CD4-positive, alpha-beta memory T cell (primary cell): ENCODE measurements at places on chromosomes 3 and 15. TPM values are rescaled to one million over a fixed set of nuclear protein-coding genes. Genes with fewer than 3 reads are reported as not detected.

DNA sequence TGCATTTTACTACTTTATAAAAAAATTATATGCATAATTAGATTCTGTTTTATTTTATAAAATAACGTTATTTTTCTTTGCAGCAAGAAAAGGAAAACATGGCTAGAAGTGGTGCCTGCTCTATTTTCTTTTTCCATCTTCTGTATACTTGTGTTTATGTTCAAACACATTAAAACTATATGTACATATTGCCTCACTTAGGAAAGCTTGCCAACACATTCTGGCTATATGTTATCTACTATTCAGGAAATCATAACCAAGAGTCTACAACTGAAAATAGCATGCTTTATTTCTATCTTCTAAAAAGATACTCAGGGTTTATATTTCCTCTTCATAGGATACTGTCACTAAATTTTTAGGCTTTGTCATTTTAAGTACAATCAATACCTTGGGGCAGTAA is 90.2 kb upstream of the KCNMB2 start:
- H3K36me3 ChIP-seq, result no peaks in the 10 kb centered on the region
- DNase-seq, result no peak
- H3K27me3 ChIP-seq, result no peaks in the 10 kb centered on the region
- no peak overlapping the region for H3K4me3 ChIP-seq
- no peak overlapping the region for H3K27ac ChIP-seq
- H3K4me1 ChIP-seq, result no peaks in the 10 kb centered on the region

DNA sequence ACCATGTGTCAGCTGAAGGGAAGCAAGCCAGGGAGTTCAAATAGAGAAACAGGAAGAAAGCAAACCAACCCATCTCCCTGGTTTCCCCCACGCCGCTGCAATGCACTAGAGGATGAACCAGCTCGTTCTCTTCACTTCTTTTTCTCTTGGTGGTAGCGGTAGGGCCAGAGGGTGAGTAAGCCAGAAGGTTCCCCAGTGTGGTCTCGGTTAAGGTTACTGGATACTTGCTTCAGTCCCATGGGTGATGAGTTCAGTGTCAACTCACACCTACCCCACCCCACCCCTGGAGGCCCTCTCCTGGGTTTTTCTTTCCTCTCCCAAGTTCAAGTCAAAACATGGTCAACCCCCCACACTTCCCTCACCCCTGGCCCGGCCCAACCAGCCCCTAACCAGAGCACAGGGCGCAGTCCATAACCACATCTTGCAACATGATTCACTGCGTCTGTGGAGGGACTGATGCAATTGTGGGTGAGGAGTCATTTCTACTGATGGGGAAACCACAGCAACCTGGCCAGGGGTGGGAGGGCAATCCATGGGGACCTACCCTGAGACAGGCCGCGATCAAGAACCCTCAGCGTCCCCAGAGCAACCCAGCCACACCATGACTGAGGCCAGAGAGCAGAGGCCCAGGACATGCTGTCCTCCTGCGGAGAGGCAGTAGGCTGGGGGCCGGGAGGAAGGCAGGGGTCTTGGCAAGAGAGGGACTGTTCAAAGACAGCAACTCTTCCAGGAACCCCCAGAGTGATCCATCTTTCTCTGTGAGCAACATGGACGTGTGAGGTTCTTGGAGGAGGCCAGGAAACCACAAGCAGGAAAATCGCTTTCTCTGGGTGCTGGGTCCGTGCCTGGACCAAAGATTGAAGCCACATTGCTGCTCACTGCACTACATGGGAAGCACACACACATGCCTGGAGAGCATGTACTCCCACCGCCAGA is 276.6 kb downstream of the UACA start:
- no peaks in the 10 kb centered on the region for H3K36me3 ChIP-seq
- DNase-seq, result peak; percentile 21
- H3K27me3 ChIP-seq, result no peaks in the 10 kb centered on the region
- H3K27ac ChIP-seq, result no peak overlapping the region
- peaks cover 51% of the 10 kb centered on the region for H3K4me1 ChIP-seq

GRCh38 chr15:99703603-99704443 is 29.4 kb downstream of the LYSMD4 start:
- H3K27me3 ChIP-seq, result no peaks in the 10 kb centered on the region
- H3K4me1 ChIP-seq, result peaks cover 18% of the 10 kb centered on the region
- DNase-seq, result peak; percentile 26
- H3K27ac ChIP-seq, result no peak overlapping the region

- peaks cover 77% of the 10 kb centered on the region for H3K4me1 ChIP-seq
- no peaks in the 10 kb centered on the region for H3K27me3 ChIP-seq
- no peak for DNase-seq
Observed at GRCh38 chr15:68061602-68062001, 7.5 kb downstream of the PIAS1 start.

Gene HTR3C
- polyA plus RNA-seq, result not detected

Gene ARMC8
- polyA plus RNA-seq, result 53.4 TPM

Gene FETUB
- polyA plus RNA-seq, result not detected

Gene KBTBD8
- 5.9 TPM for polyA plus RNA-seq

DNA sequence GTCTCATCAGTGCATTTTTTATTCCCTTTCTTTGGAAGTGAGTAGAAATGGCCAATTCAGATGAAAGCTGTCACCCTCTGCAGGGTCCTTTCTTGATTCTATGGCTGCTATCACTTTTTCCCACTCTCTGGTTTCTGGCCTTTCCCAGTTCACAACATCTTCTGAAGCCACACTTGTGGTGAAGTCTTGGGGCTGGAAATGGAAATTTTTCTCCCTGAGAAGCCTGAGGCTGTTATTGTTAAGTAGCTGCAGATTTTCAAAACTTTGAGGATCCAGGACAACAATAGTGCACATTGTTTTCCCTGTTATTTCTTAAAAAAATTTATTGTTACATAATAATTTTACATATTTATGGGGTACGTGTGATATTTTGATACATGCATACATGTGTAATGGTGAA is 250.3 kb upstream of the RASGRP1 start:
- no peak overlapping the region for H3K4me3 ChIP-seq
- DNase-seq, result no peak
- no peaks in the 10 kb centered on the region for H3K4me1 ChIP-seq

Gene TGM5
- polyA plus RNA-seq, result not detected

DNA sequence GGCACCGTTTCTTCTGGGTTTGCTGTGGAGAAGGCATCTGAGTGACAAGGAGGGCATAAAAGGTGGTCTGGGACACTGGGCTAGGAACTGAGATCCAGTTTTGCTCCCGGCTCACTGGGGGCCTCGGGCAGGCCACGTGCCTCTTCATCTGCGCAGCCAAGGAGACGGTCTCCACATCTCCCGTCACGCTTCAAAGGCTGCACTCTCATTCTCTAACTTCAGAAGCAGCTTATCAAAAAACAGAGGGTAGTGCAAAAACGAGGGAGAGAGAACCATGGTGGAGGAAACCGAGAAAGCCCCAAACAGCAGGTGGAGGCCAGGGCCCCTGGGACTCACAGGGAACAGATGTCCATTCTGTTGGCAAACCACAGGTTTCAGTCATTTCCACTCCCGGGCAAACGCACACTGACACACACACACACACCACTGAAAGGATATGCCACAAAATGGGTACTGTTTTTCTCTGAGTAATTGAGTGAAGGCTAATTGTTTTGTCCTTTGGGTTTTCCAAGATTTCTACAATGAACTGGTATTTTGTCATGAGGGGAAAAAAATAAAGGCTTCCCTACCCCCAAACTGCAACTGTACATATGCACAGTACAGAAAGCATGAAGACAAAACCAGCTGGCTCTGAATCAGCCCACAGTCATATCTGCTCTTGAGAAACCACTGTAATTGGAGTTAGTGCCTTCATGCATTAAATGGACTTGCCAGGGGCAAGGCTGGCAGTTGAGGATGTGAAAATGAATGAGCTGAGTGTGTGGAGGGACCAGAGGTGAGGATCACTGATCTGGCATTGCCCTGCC is 71.9 kb downstream of the MGLL start:
- no peak overlapping the region for H3K4me3 ChIP-seq
- H3K27me3 ChIP-seq, result no peaks in the 10 kb centered on the region
- H3K27ac ChIP-seq, result no peak overlapping the region

DNA sequence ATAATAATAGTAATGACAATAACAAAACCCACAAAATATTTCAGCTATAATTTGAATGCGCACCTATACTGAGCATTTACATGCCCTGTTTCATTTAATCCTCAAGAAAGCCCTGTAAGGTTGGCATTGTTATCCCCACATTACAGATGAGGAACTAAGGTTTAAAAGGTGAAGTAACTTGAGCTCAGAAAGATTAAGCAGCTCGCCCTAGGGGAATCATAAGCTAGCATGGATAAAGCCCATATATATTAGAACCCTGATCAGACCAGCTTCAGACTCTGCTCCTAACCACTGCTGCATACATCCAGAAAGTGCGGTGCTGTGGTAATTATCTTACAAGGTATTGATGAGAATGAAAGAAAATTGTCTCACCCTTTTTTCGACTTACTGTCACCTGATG is 141.1 kb upstream of the CGNL1 start:
- no peaks in the 10 kb centered on the region for H3K27me3 ChIP-seq
- no peak for DNase-seq
- H3K27ac ChIP-seq, result no peak overlapping the region
- no peaks in the 10 kb centered on the region for H3K4me1 ChIP-seq

GRCh38 chr3:56711344-56711743 is 28.3 kb upstream of the TASOR start:
- H3K4me1 ChIP-seq, result no peaks in the 10 kb centered on the region
- no peak for DNase-seq
- H3K27me3 ChIP-seq, result no peaks in the 10 kb centered on the region
- H3K4me3 ChIP-seq, result no peak overlapping the region
- H3K36me3 ChIP-seq, result no peaks in the 10 kb centered on the region

DNA sequence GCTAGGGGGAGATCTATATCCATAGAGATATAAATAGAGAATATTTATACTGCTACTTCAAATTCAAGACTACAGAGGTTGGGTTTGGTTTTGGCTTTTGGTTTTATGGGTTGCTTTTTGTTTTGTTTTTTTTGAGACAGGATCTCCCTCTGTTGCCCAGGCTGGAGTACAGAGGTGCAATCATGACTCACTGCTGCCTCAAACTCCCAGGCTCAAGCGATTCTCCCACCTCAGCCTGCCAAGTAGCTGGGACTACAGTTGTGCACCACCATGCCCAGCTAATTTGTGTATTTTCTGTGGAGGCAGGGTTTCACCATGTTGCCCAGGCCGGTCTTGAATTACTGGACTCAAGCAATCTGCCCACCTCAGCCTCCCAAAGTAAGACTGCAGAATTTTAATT is 3.9 kb upstream of the UBL7 start:
- no peak overlapping the region for H3K27ac ChIP-seq
- H3K27me3 ChIP-seq, result no peaks in the 10 kb centered on the region
- H3K36me3 ChIP-seq, result no peaks in the 10 kb centered on the region

DNA sequence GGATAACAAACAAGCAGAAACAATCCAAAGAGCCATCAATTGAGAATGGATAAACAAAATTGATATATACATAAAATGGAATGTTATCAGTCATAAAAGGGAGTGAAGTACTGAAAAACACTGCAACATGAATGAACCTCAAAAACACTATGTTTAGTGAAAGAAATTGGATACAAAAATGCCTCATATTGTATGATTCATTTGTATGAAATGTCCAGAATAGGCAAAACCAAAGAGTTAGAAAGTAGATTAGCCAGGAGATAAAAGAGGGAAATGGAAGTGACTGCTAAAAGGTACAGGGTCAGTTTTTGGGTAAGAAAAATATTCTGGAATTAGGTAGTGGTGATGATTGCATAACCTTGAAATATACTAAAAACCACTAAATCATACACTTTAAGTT is 9.8 kb upstream of the SLC25A36 start:
- H3K36me3 ChIP-seq, result no peaks in the 10 kb centered on the region
- H3K27me3 ChIP-seq, result peaks cover 8% of the 10 kb centered on the region
- H3K4me1 ChIP-seq, result no peaks in the 10 kb centered on the region

Gene ARGFX
- polyA plus RNA-seq, result not detected

Gene FBXL22
- 0.50 TPM for polyA plus RNA-seq

Gene SELENOT
- polyA plus RNA-seq, result 408 TPM

- H3K27ac ChIP-seq, result no peak overlapping the region
- H3K27me3 ChIP-seq, result no peaks in the 10 kb centered on the region
- no peaks in the 10 kb centered on the region for H3K4me1 ChIP-seq
Observed at GRCh38 chr3:146577662-146578061, 27.5 kb downstream of the PLSCR5 start.

- no peak overlapping the region for H3K4me3 ChIP-seq
- no peak for DNase-seq
- H3K27ac ChIP-seq, result no peak overlapping the region
- H3K36me3 ChIP-seq, result no peaks in the 10 kb centered on the region
- H3K4me1 ChIP-seq, result peaks cover 9% of the 10 kb centered on the region
Observed at GRCh38 chr3:109728861-109729494, 391.6 kb upstream of the DPPA4 start.

- DNase-seq, result no peak
- H3K4me1 ChIP-seq, result no peaks in the 10 kb centered on the region
- no peaks in the 10 kb centered on the region for H3K27me3 ChIP-seq
- H3K4me3 ChIP-seq, result no peak overlapping the region
Observed at GRCh38 chr3:180401226-180401625, 200.7 kb upstream of the TTC14 start.

GRCh38 chr3:8968375-8968882 is 5.2 kb upstream of the RAD18 start:
- no peaks in the 10 kb centered on the region for H3K27me3 ChIP-seq
- H3K4me1 ChIP-seq, result peaks cover 5% of the 10 kb centered on the region
- H3K4me3 ChIP-seq, result no peak overlapping the region
- DNase-seq, result no peak
- H3K27ac ChIP-seq, result no peak overlapping the region

Gene DNAJA4
- polyA plus RNA-seq, result 7.8 TPM

GRCh38 chr3:101784855-101785613 is 6.0 kb downstream of the NXPE3 start:
- peaks cover 48% of the 10 kb centered on the region for H3K36me3 ChIP-seq
- no peaks in the 10 kb centered on the region for H3K27me3 ChIP-seq
- DNase-seq, result peak; percentile 35
- peaks cover 69% of the 10 kb centered on the region for H3K4me1 ChIP-seq
- H3K27ac ChIP-seq, result peak overlapping the region; percentile 50

Gene TMCO5A
- polyA plus RNA-seq, result not detected

Gene TWF2
- 122 TPM for polyA plus RNA-seq

DNA sequence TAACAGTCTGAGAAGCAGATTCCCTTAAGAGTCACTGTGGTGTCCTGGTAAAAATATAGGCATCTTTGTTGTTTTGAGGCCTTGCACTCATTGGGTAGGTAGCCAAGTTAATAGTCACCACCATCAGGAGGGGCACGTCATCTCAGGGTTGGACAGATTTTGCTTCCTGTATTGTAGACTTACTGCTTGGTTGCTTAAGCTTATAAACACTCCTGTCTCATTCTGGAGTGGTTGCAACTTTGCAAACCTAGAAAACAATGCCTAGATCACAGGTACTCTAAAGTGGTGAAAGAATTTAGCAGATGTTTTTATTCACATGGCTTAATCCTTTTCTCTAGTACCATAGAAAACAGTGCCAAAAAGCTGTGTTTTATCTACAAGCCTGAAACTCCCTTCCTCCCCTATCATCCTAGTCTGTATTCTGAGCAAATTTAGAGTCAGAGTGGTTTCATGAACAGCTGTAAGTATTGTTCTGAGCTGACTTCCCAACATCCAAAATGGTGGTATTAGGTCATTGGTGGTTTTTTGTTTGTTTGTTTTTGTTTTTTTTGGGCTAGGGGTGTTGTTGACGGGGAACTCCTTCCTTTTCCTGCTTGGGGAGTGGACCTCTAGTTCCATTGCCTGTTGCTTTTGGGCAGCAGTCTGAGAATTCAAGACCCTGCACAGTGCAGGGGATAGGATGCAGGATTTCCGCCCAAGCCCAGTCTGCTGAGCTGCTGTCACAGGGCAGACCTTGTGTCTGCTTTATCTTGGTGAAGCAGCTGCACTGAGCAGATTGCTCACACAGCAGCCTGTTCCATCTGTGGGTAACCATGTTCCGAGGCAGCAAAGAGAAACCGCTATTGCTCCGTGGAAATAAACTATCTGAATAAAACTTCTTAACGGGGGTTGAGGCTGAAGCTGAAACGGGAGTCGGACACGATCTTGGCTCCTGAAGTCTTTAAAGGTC is 202.0 kb downstream of the AKAP13 start:
- DNase-seq, result peak; percentile 76
- H3K4me3 ChIP-seq, result peak overlapping the region; percentile 92
- peaks cover 79% of the 10 kb centered on the region for H3K4me1 ChIP-seq

Gene LRRN1
- 0.17 TPM for polyA plus RNA-seq
